Activated B cell treated with CpG ODN at 0.5 μM for 24 hours (primary cell): ENCODE measurements at places on chromosomes 5 and 9. TPM values are rescaled to one million over a fixed set of nuclear protein-coding genes. Genes with fewer than 3 reads are reported as not detected.

- H3K27me3 ChIP-seq = no peaks in the 10 kb centered on the region
- H3K36me3 ChIP-seq = peaks cover 37% of the 10 kb centered on the region
- H3K4me1 ChIP-seq = peaks cover 91% of the 10 kb centered on the region
- H3K27ac ChIP-seq = peak overlapping the region; percentile 91
- DNase-seq = no peak
- H3K4me3 ChIP-seq = peak overlapping the region; percentile 87
These were observed 59.8 kb downstream of the MEF2C start for GRCh38 chr5:88823201-88823600.

GRCh38 chr5:181189363-181189961 lies 15.5 kb downstream of the TRIM7 start:
- peak overlapping the region; percentile 98 for H3K27ac ChIP-seq
- H3K27me3 ChIP-seq = peaks cover 11% of the 10 kb centered on the region
- H3K36me3 ChIP-seq = peaks cover 28% of the 10 kb centered on the region
- H3K4me3 ChIP-seq = peak overlapping the region; percentile 88

DNA sequence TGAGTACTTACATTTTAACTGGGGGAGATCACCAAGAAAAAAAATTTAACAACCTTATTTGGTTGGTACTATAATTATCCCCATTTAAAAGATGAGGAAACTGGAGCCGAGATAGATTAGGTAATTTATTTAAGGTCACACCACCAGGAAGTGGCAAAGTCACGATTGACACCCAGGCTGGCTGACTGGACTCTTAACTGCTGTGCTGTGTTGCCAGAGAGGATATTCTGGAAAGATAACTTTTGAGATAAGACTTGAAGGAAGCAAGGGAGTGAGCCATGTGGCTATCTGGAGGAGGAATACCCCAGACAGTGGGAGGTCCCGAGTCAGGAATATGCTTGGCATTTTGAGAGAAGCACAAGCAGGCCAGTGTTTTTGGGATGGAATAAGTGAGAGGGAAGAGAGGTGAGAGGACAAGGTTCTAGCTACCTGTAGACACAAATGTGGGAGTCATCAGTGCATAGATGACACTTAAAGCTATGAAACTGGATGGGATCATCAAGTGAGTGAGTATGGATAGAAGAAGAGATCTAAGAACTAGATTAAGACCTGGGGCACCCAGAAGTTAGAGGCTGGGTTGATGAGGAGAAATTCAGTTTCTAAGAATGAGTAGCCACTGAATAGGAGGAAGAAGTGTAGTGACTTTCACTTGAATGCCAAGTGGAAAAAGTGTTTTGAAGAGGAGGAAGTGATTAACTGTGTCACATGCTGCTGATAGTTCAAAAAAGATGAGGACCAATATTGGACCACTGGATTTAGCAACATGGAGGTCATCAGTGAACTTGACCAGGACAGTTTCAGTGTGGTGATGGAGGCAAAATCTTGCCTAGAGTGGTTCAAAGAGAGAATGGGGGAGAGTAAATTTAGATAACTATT lies 25.6 kb downstream of the PDE8B start:
- H3K27ac ChIP-seq = no peak overlapping the region
- peaks cover 4% of the 10 kb centered on the region for H3K27me3 ChIP-seq
- DNase-seq = no peak
- no peaks in the 10 kb centered on the region for H3K36me3 ChIP-seq

- peaks cover 48% of the 10 kb centered on the region for H3K36me3 ChIP-seq
- DNase-seq = no peak
These were observed 15.8 kb downstream of the SH3GLB2 start for GRCh38 chr9:129012343-129012742.

GRCh38 chr9:127707766-127708165 lies 978 bp downstream of the CFAP157 start:
- H3K4me3 ChIP-seq = no peak overlapping the region
- H3K27ac ChIP-seq = no peak overlapping the region
- H3K36me3 ChIP-seq = no peaks in the 10 kb centered on the region
- H3K4me1 ChIP-seq = peaks cover 9% of the 10 kb centered on the region
- DNase-seq = no peak

DNA sequence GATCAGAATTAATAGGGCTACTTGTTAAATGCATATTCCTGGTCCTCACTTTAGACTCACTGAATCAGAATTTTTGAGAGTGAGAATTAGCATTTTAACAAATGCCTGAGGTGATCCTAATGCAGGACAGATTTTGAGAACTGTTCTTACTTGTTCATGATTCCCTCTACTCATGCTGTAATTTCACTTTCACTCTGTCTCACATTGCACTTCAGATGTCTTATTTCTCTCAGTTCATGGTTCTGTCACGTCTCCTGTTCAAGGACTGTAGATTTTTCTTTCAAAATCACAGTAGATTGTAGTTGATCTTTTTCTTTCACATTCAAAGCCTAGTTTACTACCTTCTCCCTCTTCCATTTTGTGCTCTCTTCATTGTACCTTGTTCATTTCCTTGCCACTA lies 54.3 kb downstream of the ADGRV1 start:
- H3K4me3 ChIP-seq = no peak overlapping the region
- H3K36me3 ChIP-seq = no peaks in the 10 kb centered on the region
- no peak overlapping the region for H3K27ac ChIP-seq
- H3K27me3 ChIP-seq = no peaks in the 10 kb centered on the region
- DNase-seq = no peak

- no peaks in the 10 kb centered on the region for H3K36me3 ChIP-seq
- no peaks in the 10 kb centered on the region for H3K4me1 ChIP-seq
- no peak overlapping the region for H3K4me3 ChIP-seq
These were observed 13.5 kb downstream of the C5orf46 start for GRCh38 chr5:147892696-147893296.

DNA sequence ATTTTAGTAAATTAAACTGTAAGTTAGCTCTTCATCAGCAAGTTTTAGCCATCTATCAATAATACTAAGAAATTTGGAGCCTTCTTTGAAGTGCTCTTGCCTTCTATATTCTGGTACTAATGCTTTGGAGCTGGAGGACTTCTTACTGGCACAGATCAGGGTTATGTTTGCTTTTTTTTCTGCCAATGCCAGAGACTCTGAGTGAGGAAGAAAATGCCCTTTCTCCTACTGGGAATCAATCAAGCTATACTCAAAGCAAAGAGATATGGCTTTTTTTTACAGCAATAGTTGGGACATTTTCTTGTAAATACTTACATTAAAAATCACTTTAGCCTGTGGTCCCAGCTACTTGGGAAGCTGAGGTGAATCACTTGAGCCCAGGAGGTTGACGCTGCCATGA lies 4.3 kb downstream of the HSDL2 start:
- H3K36me3 ChIP-seq = peaks cover 13% of the 10 kb centered on the region
- H3K27ac ChIP-seq = peak overlapping the region; percentile 19
- peaks cover 52% of the 10 kb centered on the region for H3K4me1 ChIP-seq
- H3K4me3 ChIP-seq = no peak overlapping the region
- DNase-seq = no peak

DNA sequence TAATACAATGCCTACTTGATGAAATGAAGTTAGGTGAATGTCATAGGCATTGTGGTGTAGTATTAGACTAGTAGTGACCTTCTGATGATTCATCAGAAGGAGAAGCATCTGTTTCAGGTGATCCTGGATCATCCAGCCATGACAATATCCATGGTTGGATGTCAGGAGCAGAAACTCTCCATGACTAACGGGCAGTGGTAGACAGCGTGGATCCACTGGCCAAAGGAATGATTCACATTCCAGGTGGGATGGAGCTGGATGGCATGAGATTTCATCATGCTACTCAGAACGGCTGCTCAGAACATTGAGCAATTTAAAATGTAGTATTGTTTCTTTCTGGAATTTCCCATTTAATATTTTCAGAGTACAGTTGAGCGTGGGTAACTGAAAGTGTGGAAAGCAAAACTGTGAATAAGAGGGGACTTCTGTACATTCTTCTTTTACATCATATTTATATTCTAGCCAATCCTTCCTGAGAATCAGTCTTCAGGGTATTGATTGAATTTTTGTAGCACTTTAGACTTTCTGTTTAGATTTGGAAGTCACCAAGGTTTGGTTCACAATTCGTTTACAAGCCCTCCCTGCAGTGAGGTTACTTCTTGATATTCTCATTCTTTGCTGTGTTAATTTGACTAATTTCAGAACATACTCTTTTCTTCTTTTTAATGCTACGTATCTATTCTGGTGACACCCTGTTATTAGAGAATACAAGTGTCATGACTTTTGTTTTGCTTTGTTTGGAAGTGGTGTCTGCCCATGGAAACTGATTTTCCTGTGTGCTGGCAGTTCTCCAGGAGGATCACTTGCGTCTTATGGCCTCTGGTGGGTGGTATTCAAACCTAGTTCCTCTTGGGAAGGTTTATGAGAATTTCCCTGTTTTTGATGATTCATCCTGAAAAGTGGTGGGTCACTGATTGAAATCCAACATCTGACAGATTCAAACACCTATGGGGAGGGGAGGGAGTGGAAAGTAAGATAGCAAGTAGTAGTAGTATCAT lies 12.2 kb upstream of the CLINT1 start:
- no peak overlapping the region for H3K4me3 ChIP-seq
- H3K27me3 ChIP-seq = no peaks in the 10 kb centered on the region
- H3K36me3 ChIP-seq = no peaks in the 10 kb centered on the region
- peaks cover 15% of the 10 kb centered on the region for H3K4me1 ChIP-seq
- no peak for DNase-seq

GRCh38 chr5:60010853-60011252 lies 117.3 kb upstream of the PDE4D start:
- H3K4me3 ChIP-seq = no peak overlapping the region
- no peak for DNase-seq
- no peak overlapping the region for H3K27ac ChIP-seq
- no peaks in the 10 kb centered on the region for H3K36me3 ChIP-seq
- no peaks in the 10 kb centered on the region for H3K27me3 ChIP-seq

- no peak overlapping the region for H3K4me3 ChIP-seq
- no peaks in the 10 kb centered on the region for H3K27me3 ChIP-seq
- peak overlapping the region; percentile 76 for H3K27ac ChIP-seq
- peaks cover 53% of the 10 kb centered on the region for H3K4me1 ChIP-seq
- peaks cover 14% of the 10 kb centered on the region for H3K36me3 ChIP-seq
These were observed 66.7 kb upstream of the TBC1D9B start for GRCh38 chr5:179974246-179974945.

GRCh38 chr5:123037104-123037418 lies 536 bp upstream of the PPIC start:
- H3K4me3 ChIP-seq = peak overlapping the region; percentile 83
- H3K27me3 ChIP-seq = peaks cover 58% of the 10 kb centered on the region
- H3K4me1 ChIP-seq = peaks cover 13% of the 10 kb centered on the region
- H3K36me3 ChIP-seq = no peaks in the 10 kb centered on the region
- H3K27ac ChIP-seq = no peak overlapping the region

DNA sequence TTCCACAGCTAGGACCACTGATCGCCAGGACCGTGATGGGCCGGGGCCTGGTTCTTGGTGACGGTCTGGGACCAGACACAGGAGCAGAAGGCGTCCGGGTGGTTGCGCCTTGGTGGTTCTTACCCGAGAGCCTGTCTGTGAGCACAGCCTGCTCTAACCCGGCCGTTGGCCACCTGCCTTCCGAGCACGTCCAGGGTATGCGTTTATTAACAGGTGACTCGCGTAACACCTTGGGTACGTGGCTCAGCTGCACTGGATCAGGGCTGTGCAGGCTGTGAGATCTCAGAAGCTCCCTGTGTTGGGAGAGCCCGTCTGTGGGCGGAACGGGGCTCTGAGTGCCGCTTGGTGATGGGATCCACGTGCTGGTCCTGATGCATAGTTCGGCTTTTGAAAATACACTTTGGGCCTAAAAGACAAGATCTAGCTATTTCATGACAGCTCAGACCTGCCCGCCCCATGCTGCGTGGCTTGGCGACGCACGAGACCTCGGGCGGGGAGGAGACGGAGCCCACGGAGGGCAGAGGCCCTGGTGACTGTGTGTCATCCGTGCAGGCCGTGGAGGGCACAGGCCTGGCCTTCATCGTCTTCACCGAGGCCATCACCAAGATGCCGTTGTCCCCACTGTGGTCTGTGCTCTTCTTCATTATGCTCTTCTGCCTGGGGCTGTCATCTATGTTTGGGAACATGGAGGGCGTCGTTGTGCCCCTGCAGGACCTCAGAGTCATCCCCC lies 6.7 kb upstream of the SLC6A18 start:
- H3K36me3 ChIP-seq = no peaks in the 10 kb centered on the region
- DNase-seq = no peak
- H3K4me1 ChIP-seq = no peaks in the 10 kb centered on the region
- H3K4me3 ChIP-seq = no peak overlapping the region
- no peak overlapping the region for H3K27ac ChIP-seq

DNA sequence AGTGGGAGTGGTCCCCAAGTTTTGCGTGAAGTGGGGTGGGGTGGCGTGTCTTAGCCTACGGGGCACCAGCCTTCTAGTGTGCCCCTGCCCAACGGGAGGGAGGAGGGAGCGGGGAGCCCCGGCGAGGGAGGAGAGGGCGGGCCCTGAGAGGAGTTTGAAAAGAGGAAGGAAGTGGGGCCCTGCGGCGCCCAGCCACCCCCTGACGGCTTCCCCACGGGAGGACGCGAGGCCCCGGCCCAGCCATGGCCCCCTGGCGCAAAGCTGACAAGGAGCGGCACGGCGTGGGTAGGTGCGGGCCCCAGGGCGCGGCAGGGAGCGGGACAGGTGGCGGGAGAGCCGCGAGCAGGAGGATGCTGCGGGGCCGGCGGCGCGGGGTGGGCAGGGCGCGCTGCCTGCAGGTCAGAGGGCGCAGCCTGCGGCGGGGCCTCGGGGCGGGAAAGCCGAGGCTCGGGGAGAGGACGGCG lies at the start of gene DOCK2:
Gene DOCK2 (plus strand): TSS at position 191 of the 464 bp plus-strand sequence. CDS start 52 bp downstream, at position 243.
- peak; percentile 76 for DNase-seq
- peak within 1 kb of the TSS; percentile 91 for H3K27ac ChIP-seq
- H3K4me1 ChIP-seq = peaks cover 54% of the 10 kb centered on the region

DNA sequence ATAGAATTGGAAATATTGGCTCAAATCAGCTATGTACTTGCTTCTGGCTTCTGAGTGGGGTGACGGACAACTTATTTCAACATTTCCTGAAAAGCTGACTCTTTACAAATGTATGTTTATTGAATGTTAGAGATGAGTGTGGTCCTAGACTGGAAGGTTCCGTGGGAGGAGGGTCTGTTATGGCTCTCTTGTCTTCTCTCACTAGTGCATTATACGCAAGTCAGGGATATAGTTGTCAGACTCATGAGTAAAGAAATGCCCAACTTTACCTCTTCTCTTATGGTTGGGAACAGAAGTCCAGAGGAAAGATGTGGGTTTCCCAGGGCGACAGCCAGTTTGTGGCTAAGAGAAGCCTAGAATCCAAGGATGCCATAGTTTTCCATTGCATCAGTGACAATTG lies 839.3 kb upstream of the WWC1 start:
- H3K27ac ChIP-seq = no peak overlapping the region
- no peak for DNase-seq
- no peaks in the 10 kb centered on the region for H3K36me3 ChIP-seq
- no peaks in the 10 kb centered on the region for H3K27me3 ChIP-seq
- H3K4me1 ChIP-seq = no peaks in the 10 kb centered on the region

DNA sequence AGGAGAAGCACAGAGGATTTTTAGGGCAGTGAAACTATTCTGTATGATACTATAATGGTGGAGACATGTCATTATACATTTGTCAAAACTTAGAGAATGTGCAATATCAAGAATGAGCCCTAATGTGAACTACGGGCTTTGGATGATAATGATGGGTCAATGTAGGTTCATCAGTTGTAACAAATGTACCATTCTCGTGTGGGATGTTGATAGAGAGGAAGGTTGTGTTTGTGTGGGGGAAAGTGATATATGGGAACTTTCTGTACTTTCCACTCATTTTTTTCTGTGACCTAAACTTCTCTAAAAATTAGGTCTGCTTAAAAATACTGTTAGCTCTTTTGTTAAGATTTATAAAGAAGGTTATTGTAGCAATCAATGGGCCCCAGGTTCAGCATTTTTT lies 138.9 kb downstream of the SPATA31D1 start:
- H3K36me3 ChIP-seq = no peaks in the 10 kb centered on the region
- H3K27me3 ChIP-seq = no peaks in the 10 kb centered on the region
- H3K4me1 ChIP-seq = peaks cover 69% of the 10 kb centered on the region
- DNase-seq = no peak
- H3K4me3 ChIP-seq = peak overlapping the region; percentile 60

The SLC1A3 gene
- total RNA-seq = 0.44 and 0.82 TPM in 2 replicates

The MELK gene
- 0.76 and 1.2 TPM in 2 replicates for total RNA-seq

The FAM153A gene
- total RNA-seq = 0.05 and 0.64 TPM in 2 replicates

The PCA3 gene
- total RNA-seq = not detected in 2 replicates
